Muscle of leg (tissue), 16 donors: ENCODE measurements at places on chromosomes 13 and 19. TPM values are rescaled to one million over a fixed set of nuclear protein-coding genes. Genes with fewer than 3 reads are reported as not detected.

The FSD1 gene
- 0.71 TPM for total RNA-seq

The GSX1 gene
- total RNA-seq, result not detected

The PGLYRP1 gene
- total RNA-seq, result 0.27 TPM

The SHANK1 gene
- total RNA-seq, result 12.1 TPM

The SAMD4B gene
- 36.6 TPM for total RNA-seq

The KLK6 gene
- 0.09 TPM for total RNA-seq

The C19orf38 gene
- 5.6 TPM for total RNA-seq

The KLK2 gene
- total RNA-seq, result not detected

The MISP3 gene
- 0.62 TPM for total RNA-seq

The FFAR1 gene
- 0.04 TPM for total RNA-seq

The DCLK1 gene
- total RNA-seq, result 71.9 TPM

The ZNF708 gene
- total RNA-seq, result 10.5 TPM

The OSCAR gene
- total RNA-seq, result 0.09 TPM

The CYP4F12 gene
- total RNA-seq, result 1.4 TPM

The TUBA3C gene
- total RNA-seq, result not detected

The CLEC17A gene
- not detected for total RNA-seq

The WTIP gene
- 19.3 TPM for total RNA-seq

The EMP3 gene
- total RNA-seq, result 67.4 TPM

The CDX2 gene
- total RNA-seq, result not detected

The ATXN8OS gene
- total RNA-seq, result not detected

The ZNF285 gene
- 7.2 TPM for total RNA-seq

The KLHL1 gene
- total RNA-seq, result 0.09 TPM

The NEK3 gene
- total RNA-seq, result 17.0 TPM

The BEST2 gene
- total RNA-seq, result not detected

The CEACAM3 gene
- 0.09 TPM for total RNA-seq

The RNASEH2B gene
- total RNA-seq, result 55.4 TPM

The SLITRK6 gene
- 6.7 TPM for total RNA-seq

The URAD gene
- total RNA-seq, result not detected

The FBXW9 gene
- 3.9 TPM for total RNA-seq

The APLP1 gene
- total RNA-seq, result 4.7 TPM

The RXFP2 gene
- not detected for total RNA-seq

The S1PR5 gene
- total RNA-seq, result 0.75 TPM

The BCL3 gene
- total RNA-seq, result 2.7 TPM

The CCDC194 gene
- total RNA-seq, result not detected

The LGALS14 gene
- 0.13 TPM for total RNA-seq

The SCEL gene
- 0.04 TPM for total RNA-seq

The PROZ gene
- total RNA-seq, result not detected

The POU2F2 gene
- total RNA-seq, result 0.35 TPM

The MTUS2 gene
- 11.3 TPM for total RNA-seq

The ZNF580 gene
- total RNA-seq, result 5.6 TPM

The SLC25A42 gene
- 5.9 TPM for total RNA-seq

The LRFN3 gene
- total RNA-seq, result 1.8 TPM

The CRB3 gene
- total RNA-seq, result not detected

The CEACAM21 gene
- 1.5 TPM for total RNA-seq

The POSTN gene
- total RNA-seq, result 2,609 TPM

The DHDH gene
- total RNA-seq, result 0.31 TPM

The HCN2 gene
- 0.13 TPM for total RNA-seq

The ZDHHC20 gene
- 37.2 TPM for total RNA-seq

The ZNF57 gene
- total RNA-seq, result 3.5 TPM

The INTS6 gene
- total RNA-seq, result 27.7 TPM

The ADGRE1 gene
- total RNA-seq, result 0.04 TPM

The EBI3 gene
- 0.53 TPM for total RNA-seq
